ENCODE measurements at places on chromosomes 4 and X. TPM values are rescaled to one million over a fixed set of nuclear protein-coding genes. Genes with fewer than 3 reads are reported as not detected.

The STBD1 gene
- polyA plus RNA-seq, result 1.3 TPM

DNA sequence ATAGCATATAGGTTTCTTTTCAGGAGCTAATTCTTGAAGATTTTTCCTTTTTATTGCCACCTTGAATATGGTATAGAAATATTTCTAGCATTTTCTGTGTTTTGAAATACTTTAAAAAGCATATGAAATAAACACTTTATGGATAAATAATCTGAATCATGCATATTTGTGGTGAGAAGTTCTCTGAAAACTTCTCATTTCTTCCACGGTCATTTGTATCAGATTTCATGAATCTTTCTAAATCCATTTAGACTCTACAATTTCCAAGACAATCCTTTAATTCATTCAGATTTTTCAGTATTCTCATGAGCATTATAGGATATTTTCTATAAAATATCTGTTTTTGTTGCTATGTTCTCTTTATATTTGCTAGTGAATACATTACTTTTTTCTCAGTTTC, 16.2 kb upstream of the CA5B start:
- DNase-seq, result no peak

The DUSP21 gene
- polyA plus RNA-seq, result not detected

DNA sequence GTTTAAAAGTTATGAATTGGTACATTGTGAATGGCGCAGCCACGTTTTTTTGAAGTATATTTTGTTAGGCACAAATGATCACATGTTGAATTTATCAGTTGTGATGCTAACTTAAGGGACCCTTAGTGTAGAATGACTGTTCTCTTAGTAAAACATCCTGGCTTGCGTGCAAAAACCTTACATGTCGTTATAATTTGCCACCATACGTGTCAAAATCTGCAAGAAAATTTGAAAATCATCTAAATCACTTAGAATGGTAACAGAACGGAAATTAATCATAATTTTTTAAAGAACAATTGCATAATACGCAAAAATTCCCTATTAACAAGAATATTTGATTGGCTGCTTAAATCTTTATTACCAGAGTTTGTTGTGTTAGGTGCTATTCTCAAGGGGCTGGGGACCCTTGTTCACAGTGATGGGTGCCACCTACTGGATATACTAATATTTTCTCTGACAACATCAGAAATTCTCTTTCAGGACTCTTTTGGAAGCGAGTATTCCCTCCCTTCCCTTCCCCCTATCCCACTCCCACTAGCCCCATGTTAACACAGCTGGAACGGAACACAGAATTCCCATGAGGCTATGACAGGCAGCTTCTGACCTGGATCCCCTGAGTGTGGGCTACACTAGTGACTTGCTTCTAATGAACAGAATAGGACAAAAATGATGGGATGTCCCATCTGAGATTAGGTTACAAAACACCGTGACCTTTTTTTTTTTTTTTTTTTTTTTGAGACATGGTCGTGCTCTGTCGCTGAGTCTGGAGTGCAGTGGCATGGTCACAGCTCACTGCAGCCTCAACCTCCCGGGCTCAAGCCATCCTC, 71.8 kb downstream of the SUPT20HL2 start:
- peak; percentile 36 for DNase-seq

DNA sequence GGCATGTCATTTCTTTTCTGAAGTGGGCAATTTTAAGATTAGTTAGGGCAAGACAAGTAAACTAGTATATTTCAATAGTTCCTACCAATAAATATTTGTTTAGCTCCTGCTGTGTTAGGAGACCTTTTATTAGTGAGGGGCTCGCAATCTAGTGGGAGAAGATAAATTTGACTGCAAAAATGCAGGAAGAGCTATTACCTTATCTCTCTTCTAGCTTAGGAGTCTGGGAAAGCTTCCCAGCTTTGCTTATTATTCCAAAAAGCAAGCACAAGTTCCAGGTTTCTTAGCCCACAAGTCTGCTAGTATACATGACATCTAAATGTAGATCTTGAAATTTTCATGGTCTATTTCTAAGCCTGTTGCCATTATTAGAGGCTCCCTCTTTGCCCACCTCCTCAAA, 191.1 kb downstream of the GC start:
- DNase-seq, result no peak

- DNase-seq, result no peak
These were observed 90.8 kb downstream of the IRF2 start for GRCh38 chr4:184383497-184384055.

GRCh38 chr4:3470244-3471097, 7.4 kb downstream of the DOK7 start:
- DNase-seq, result no peak

The MXRA5 gene
- 5.6 TPM for polyA plus RNA-seq

The MAGEA12 gene
- polyA plus RNA-seq, result not detected

DNA sequence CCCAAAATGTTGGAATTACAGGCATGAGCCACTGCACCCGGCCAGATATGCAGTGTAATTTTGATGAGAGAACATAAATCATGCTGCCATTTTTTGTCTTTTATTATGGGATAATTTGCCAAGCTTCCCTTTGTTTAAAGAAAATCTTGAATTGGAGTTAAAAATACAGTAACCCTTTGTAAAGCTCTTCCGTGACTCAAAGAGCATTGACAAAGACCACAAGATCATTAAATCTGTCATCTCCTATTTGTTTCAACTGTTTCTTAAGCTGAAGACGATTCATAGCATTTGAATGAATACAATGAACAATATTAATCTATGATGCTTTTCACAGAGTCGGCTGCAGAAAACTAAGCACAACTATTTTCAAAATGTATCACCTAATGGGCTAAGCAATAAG, 132.6 kb downstream of the ANAPC4 start:
- DNase-seq, result no peak

DNA sequence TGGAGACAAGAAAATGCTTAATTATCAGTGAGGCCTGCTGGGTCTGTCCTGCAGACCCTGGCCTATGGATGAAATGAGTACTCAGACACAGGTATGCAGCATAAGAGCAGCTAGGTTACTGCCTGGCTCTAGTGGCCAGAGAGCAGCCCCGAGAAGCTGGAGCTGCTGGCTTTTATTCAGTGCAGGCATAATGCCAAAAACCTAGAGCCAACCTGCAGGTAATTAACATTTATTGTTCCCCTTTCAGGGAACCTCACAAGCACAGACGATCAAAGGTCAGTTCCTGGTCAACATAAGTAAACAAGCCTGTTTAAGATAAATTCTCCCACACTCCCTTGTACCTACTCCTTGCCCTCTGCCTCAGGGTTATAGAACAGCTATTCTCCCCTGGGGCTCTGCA, 13.3 kb downstream of the IDS start:
- DNase-seq, result no peak

GRCh38 chr4:79043138-79043537, 103.9 kb upstream of the PAQR3 start:
- DNase-seq, result no peak

The GPRASP1 gene
- polyA plus RNA-seq, result 18.2 TPM

DNA sequence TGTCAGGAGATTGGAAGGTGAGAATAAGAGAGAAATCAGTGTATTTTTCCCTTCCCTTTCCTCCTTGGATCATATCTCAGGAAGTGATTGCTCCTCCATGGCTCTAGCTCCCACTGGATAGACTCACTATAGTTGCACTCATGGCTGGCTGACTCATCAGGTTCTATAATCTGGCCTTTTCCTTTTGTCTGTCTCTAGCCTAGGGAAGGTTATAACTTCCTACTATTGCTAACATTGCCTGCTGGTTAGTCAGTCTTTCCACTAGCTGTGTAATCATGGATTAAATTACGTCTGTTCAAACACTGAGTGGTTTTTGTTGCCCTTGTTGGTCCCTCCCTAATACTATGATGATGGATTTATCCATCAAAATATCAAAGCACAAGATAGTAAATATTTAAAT, 195.5 kb upstream of the VEGFC start:
- no peak for DNase-seq

The VCX3B gene
- 0.23 TPM for polyA plus RNA-seq

- no peak for DNase-seq
These were observed 178.6 kb upstream of the JADE1 start for GRCh38 chr4:128630871-128631270.

GRCh38 chr4:142940425-142941330, 94.6 kb upstream of the INPP4B start:
- DNase-seq, result no peak

GRCh38 chr4:185167234-185167633, 24.2 kb downstream of the SLC25A4 start:
- no peak for DNase-seq

- no peak for DNase-seq
These were observed 13.5 kb downstream of the RXFP1 start for GRCh38 chr4:158535130-158535614.

Data from left kidney (tissue), 8 donors.